CD14-positive monocyte (primary cell): ENCODE measurements at places on chromosomes 11 and 22. TPM values are rescaled to one million over a fixed set of nuclear protein-coding genes. Genes with fewer than 3 reads are reported as not detected.
A peak's percentile ranks its signal among the peaks of the same experiment; 100 is the strongest.

Gene PNPLA3
- not detected in 2 replicates for polyA plus RNA-seq

GRCh38 chr11:23078289-23078971 lies 218.2 kb upstream of the CCDC179 start:
- no peaks in the 10 kb centered on the region for H3K36me3 ChIP-seq
- no peaks in the 10 kb centered on the region for H3K27me3 ChIP-seq
- no peak overlapping the region for H3K4me3 ChIP-seq
- H3K27ac ChIP-seq = no peak overlapping the region
- no peaks in the 10 kb centered on the region for H3K4me1 ChIP-seq

DNA sequence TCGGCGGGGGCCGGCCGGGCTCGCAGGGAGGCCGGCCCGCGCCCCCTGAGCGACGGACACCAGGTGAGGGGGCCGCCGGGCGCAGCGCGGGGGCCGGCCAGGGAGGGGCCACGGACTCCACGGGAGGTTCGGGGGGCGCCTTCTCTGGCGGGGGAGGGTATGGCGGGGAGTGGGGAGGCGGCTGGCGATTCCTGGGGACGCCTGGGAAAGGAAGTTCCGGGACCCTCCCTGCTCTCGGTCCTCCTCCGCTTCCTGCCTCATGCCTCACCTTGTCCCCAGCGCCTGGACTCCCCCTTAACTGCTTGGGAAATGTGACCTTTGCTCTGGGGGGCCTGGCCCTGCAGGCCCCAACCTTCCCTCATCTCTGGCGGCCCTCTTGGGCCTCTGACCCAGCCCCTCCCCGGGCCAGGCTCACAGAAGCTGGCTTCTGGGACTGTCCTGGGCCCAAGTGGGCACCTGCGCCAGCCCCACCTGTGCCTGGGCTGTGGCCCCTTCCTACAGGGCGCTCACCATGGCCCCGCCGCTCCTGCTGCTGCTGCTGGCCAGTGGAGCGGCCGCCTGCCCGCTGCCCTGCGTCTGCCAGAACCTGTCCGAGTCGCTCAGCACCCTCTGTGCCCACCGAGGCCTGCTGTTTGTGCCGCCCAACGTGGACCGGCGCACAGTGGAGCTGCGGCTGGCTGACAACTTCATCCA lies 516 bp downstream of the LRFN4 start:
- no peak overlapping the region for H3K4me3 ChIP-seq
- H3K27ac ChIP-seq = no peak overlapping the region
- no peaks in the 10 kb centered on the region for H3K27me3 ChIP-seq
- peaks cover 17% of the 10 kb centered on the region for H3K4me1 ChIP-seq

GRCh38 chr22:37318364-37319109 lies 36.2 kb downstream of the CYTH4 start:
- no peak for DNase-seq
- peaks cover 7% of the 10 kb centered on the region for H3K36me3 ChIP-seq
- no peak overlapping the region for H3K27ac ChIP-seq

Gene KCNK4
- not detected for polyA plus RNA-seq

- H3K4me3 ChIP-seq = no peak overlapping the region
- H3K27ac ChIP-seq = no peak overlapping the region
- no peaks in the 10 kb centered on the region for H3K36me3 ChIP-seq
- no peaks in the 10 kb centered on the region for H3K4me1 ChIP-seq
Measured at GRCh38 chr11:125332821-125333220, 163.2 kb downstream of the FEZ1 start.

- H3K4me3 ChIP-seq = no peak overlapping the region
- H3K4me1 ChIP-seq = peaks cover 7% of the 10 kb centered on the region
- no peaks in the 10 kb centered on the region for H3K27me3 ChIP-seq
- DNase-seq = no peak
- peaks cover 96% of the 10 kb centered on the region for H3K36me3 ChIP-seq
Measured at GRCh38 chr11:12200991-12201985, 90.9 kb downstream of the MICAL2 start.

Gene BIRC3
- polyA plus RNA-seq = 9.8 TPM

DNA sequence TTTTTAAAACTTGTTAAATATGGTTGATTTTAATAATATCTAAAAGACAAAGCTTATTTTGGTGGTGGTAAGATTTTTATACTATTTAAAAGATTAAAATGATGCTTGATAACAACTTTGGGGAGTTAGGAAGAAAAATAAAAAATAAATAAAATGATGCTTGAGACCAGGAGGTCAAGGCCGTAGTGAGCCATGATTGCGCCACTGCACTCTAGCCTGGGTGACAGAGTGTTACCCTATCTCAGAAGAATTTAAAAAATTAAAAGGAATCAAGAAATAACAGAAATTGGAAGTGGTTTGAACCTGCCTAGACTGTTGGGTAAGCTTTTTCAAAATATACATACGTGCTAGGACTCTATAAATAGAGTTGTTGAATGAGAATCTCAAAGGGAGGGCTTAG lies 12.1 kb upstream of the DNAJB7 start:
- DNase-seq = no peak
- no peak overlapping the region for H3K4me3 ChIP-seq
- H3K4me1 ChIP-seq = no peaks in the 10 kb centered on the region
- peaks cover 17% of the 10 kb centered on the region for H3K36me3 ChIP-seq

DNA sequence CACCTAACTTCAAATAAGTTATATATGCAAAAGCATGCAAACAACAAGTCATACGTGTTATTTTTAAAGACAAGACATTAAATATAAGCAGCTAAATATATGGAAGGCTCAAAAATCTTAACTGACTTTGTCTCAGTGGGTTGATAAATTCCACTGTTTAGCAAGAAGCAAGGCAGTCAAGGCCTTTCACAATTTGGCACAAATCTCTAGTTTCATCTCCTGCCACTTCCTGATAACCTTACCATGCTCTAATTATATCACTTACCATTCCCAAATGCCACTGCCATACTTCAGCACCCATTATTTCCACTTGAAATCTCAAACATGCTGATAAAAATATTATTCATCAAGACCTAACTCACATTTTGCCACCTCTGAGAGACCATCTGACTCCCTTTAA lies 24.8 kb downstream of the DCUN1D5 start:
- no peak overlapping the region for H3K27ac ChIP-seq
- no peaks in the 10 kb centered on the region for H3K27me3 ChIP-seq
- DNase-seq = no peak
- peaks cover 39% of the 10 kb centered on the region for H3K36me3 ChIP-seq

Gene SCARF2
- polyA plus RNA-seq = 0.12 TPM

- peak; percentile 46 for DNase-seq
- H3K27me3 ChIP-seq = no peaks in the 10 kb centered on the region
- H3K4me3 ChIP-seq = no peak overlapping the region
- H3K27ac ChIP-seq = no peak overlapping the region
- H3K36me3 ChIP-seq = peaks cover 54% of the 10 kb centered on the region
- no peaks in the 10 kb centered on the region for H3K4me1 ChIP-seq
Measured at GRCh38 chr22:27885977-27886842, 32.8 kb downstream of the PITPNB start.

GRCh38 chr11:1445741-1446445 lies 40.7 kb downstream of the MOB2 start:
- H3K27me3 ChIP-seq = no peaks in the 10 kb centered on the region
- H3K4me1 ChIP-seq = no peaks in the 10 kb centered on the region
- H3K27ac ChIP-seq = no peak overlapping the region
- no peaks in the 10 kb centered on the region for H3K36me3 ChIP-seq

- no peaks in the 10 kb centered on the region for H3K4me1 ChIP-seq
- DNase-seq = no peak
Measured at GRCh38 chr11:103202048-103202651, 92.9 kb downstream of the DYNC2H1 start.

DNA sequence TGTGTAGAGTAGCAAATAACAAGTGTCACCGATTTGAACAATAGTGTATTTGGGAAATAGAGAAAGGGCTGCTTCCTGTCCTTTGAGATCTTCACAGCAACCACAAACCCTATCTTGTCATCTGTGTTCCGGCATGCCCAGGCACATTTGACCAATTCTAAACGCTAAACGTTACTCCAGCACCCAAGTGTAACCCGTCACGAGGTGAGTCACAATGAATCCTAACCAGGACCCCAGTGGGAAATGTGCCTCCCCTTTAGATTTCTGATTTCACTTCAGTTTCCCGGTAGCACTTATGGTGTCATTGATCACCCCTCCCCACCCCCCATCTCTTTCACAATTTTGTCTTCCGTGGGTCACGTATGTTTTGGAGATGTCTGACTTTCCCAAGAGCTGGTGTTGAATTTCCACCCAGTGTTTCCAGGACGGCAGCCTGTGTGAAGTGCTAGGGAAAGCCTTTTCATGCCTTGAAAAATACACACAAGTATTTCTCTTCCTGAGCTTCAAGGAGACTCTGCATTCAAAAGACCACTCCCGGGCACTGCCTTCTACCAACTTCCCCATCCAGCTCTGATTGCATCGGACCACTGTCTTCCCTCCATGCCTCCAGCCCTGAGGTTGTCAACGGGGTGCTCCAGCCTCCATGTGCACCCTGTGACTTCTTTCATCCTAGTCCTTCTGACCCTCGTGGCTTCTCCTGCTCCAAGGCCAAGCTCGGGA lies 10.5 kb upstream of the C11orf24 start:
- no peaks in the 10 kb centered on the region for H3K36me3 ChIP-seq
- H3K27ac ChIP-seq = peak overlapping the region; percentile 60
- H3K4me3 ChIP-seq = peak overlapping the region; percentile 5
- no peaks in the 10 kb centered on the region for H3K27me3 ChIP-seq
- DNase-seq = peak; percentile 53

- H3K4me1 ChIP-seq = no peaks in the 10 kb centered on the region
- H3K27me3 ChIP-seq = no peaks in the 10 kb centered on the region
- no peak overlapping the region for H3K27ac ChIP-seq
Measured at GRCh38 chr11:1041936-1042608, 5.6 kb upstream of the MUC6 start.

- peaks cover 7% of the 10 kb centered on the region for H3K27me3 ChIP-seq
- H3K4me3 ChIP-seq = no peak overlapping the region
- no peaks in the 10 kb centered on the region for H3K36me3 ChIP-seq
- no peak overlapping the region for H3K27ac ChIP-seq
- H3K4me1 ChIP-seq = no peaks in the 10 kb centered on the region
Measured at GRCh38 chr11:125263268-125263790, 98.8 kb downstream of the PKNOX2 start.

Gene WBP2NL
- 0.48 TPM for polyA plus RNA-seq

Gene KIRREL3
- not detected for polyA plus RNA-seq

GRCh38 chr11:60078745-60079144 lies 9.7 kb upstream of the MS4A2 start:
- H3K36me3 ChIP-seq = no peaks in the 10 kb centered on the region
- H3K27me3 ChIP-seq = no peaks in the 10 kb centered on the region
- DNase-seq = no peak
- no peak overlapping the region for H3K27ac ChIP-seq
- peaks cover 21% of the 10 kb centered on the region for H3K4me1 ChIP-seq
- H3K4me3 ChIP-seq = no peak overlapping the region

DNA sequence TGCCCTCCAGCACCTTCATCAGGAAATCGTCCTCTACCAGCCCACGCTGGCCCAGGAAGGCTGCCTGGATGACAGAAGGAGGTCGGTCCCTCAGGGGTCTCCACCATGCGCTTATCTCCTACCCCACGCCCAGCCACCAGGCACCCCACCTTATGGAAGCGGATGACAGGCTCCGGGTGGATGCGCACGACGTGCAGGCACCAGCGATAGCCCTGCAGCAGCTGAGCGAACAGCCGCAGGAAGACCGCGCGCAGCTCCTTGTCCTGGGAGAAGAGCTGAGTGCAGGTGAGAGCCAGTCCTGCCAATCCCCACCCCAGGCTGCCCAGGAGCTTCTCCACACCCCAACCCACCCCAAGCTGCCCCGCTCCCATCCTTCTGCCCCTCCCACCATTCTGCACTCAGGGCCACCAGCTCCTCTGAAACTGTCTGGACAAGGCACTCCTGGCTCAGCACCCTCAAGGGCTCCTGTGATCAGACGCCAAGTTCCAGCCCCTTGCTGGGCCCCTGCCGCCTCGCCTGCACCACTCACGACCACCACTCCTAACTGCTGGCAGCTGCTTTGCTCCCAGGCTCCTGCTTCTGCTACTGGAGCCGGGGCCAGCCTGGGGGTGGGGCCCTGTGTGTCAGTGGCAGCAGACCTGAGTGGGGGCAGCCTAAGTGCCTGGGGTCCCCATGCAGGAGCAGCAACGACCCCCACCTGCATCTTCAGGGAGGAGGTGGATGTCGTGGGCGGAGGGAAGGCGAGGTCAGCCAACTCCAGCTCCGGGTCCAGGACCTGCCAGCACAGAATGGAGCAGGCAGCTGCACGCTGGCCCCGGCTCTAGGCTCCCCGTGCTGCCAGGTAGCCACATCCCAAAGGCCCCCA lies 9.5 kb downstream of the SBF1 start:
- no peak overlapping the region for H3K27ac ChIP-seq
- H3K27me3 ChIP-seq = no peaks in the 10 kb centered on the region
- H3K36me3 ChIP-seq = peaks cover 73% of the 10 kb centered on the region

- H3K4me3 ChIP-seq = no peak overlapping the region
- H3K27ac ChIP-seq = no peak overlapping the region
- no peak for DNase-seq
- H3K4me1 ChIP-seq = peaks cover 37% of the 10 kb centered on the region
- H3K36me3 ChIP-seq = no peaks in the 10 kb centered on the region
Measured at GRCh38 chr22:40040927-40041326, 46.2 kb downstream of the FAM83F start.

Gene CHEK1
- polyA plus RNA-seq = 0.18 TPM

Gene OR52I1
- polyA plus RNA-seq = 0.09 TPM in 1 of 2 replicates, not detected in the other
